ENCODE measurements at places on chromosomes 2 and 18. TPM values are rescaled to one million over a fixed set of nuclear protein-coding genes. Genes with fewer than 3 reads are reported as not detected.

DNA sequence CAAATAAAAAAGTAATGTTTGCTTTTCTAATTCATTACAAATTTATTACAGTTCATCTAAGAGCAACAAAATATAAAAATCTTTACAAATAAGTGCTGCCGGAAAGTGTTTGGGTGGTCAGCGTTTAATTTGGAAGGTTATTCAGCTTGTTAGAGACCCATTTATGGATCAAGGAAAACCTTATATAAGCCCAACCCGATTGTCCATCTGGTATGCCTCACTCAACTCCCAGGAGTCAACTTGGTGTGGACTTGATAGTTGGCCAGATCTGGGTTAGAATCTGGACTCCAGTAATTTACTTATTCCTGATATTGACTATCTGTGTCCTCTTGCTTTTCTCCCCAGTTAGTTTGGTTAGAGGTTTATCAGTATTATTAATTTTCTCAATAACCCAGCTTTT, 106.2 kb downstream of the KCTD1 start:
- DNase-seq: peak; percentile 24

The UGT1A7 gene
- not detected for polyA plus RNA-seq

GRCh38 chr2:241437179-241437578, 71.2 kb downstream of the STK25 start:
- no peak for DNase-seq

The KCNE4 gene
- polyA plus RNA-seq: 5.3 TPM

The TMEM169 gene
- 0.90 TPM for polyA plus RNA-seq

- no peak for DNase-seq
These were observed 999.8 kb upstream of the GYPC start for GRCh38 chr2:125656190-125656589.

DNA sequence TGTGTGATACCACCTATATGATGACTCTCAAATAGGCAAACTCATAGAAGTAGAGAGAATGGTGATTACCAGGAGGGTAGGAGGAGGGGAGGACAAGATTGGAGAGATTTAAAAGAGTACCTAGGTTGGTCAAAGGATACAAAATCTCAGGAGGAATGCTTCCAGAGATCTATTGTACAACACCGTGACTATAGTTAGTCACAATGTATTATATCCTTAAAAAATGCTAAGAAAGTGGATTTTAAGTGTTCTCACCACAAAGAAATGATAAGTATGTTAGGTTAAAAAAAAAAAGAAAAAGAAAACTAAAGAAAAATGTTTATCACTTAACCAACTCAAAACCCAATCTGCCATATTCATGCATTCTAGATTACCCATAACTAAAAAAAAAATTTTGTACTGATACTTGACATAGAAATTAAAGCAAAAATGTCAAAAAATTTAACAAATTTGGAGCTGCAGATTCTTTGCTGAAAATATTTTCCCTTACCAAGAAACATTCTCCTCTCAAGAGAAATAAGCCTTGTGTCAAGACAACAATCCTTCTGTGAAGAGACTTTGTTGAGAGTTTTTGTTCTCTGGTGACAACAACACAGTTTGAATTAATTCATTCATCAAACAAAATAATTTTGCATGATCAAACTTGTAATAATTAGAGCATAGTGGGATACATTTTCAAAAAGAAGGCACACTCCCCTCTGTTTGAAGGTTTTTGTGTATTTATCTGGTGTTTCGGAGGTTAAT, 213.1 kb downstream of the DNER start:
- no peak for DNase-seq

The VWC2L gene
- not detected for polyA plus RNA-seq

DNA sequence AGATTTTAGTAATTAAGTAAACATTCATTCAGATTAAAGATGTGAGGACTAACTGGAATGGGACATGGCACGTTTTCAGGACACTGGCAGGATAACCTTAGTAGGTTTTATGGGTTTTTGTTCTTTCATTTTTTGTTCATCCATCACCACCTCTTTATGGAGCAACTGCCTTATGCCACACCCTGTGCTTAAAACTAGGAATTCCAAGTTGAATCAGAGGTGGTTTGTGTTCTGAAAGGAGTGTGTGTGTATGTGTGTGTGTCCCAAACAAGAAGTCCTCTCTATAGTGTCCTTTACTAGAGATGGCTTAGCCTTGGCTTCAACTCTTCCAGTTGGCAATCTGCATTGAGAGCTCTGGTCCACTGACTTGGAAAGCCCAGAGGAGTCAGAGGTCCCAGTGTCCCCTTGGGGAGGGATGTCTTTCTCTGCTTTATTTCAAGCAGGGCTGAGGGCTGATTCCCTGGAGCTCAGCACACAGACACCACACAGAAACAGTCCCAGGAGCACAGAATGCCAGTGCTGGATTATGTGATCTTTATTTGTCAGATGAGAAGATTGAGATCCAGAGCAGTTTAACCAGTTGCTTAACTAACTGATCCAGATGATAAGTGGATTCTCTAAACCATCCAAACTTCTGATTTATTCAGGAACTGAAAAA, 25.2 kb downstream of the RHOB start:
- no peak for DNase-seq

GRCh38 chr2:146119586-146119985, 1599.7 kb upstream of the ZEB2 start:
- no peak for DNase-seq

The MEP1B gene
- 0.10 TPM for polyA plus RNA-seq

GRCh38 chr2:220499225-220499624, 871.8 kb downstream of the SLC4A3 start:
- DNase-seq: no peak

The CXCR1 gene
- polyA plus RNA-seq: 0.08 TPM

The SCYGR4 gene
- polyA plus RNA-seq: 0.12 TPM

- no peak for DNase-seq
These were observed 70.1 kb downstream of the NABP1 start for GRCh38 chr2:191748059-191748461.

DNA sequence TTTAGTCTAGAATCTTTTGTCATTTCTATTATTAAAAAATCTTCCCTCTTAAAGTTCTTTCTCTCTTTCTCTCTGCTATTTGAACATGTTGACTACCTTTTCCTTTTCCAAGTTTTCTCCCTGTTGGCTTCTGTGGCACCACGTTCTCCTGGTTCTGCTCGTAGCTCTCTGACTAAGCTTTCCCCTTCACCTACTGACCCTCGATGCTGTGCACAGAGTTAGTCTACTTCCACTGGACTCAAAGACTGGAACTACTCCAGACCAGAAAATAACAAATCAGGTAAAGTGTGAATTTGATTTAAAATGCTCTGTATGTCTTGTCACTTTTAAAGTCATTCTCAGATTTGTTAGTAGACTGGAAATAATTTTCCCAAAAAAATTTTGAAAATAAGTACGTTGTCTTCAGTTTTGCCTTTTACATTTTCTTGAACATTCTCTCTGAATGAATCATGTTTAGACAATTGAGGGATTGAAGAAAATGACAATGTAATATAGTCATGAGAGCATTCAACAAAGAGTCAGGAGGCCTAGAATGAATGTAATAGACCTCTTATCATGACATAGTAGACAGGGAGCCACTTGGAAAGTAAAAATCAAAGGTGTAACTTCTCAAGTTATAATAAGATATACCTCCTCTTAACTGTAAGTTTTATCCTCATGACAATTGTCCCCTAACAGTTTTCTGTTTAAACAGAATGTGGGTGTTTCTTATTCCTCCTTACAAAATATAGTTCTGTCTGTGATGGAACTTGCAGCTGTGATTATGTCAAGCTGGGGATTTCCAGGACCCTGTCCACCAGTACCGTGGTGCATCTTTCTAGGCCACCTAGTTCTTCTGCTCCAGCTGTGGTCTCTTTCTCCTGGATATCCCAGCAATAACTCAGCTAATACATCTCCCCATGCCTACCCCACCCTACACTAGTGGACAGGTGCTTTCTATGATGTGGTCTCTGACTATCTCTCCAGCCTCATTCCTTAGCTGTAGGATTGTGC, 25.5 kb downstream of the ITPRID2 start:
- no peak for DNase-seq

- DNase-seq: no peak
These were observed 676.1 kb upstream of the CELF4 start for GRCh38 chr18:38241736-38242135.

The GAREM1 gene
- 13.7 TPM for polyA plus RNA-seq

- DNase-seq: no peak
These were observed 152.9 kb downstream of the SMAD7 start for GRCh38 chr18:48797841-48798255.

DNA sequence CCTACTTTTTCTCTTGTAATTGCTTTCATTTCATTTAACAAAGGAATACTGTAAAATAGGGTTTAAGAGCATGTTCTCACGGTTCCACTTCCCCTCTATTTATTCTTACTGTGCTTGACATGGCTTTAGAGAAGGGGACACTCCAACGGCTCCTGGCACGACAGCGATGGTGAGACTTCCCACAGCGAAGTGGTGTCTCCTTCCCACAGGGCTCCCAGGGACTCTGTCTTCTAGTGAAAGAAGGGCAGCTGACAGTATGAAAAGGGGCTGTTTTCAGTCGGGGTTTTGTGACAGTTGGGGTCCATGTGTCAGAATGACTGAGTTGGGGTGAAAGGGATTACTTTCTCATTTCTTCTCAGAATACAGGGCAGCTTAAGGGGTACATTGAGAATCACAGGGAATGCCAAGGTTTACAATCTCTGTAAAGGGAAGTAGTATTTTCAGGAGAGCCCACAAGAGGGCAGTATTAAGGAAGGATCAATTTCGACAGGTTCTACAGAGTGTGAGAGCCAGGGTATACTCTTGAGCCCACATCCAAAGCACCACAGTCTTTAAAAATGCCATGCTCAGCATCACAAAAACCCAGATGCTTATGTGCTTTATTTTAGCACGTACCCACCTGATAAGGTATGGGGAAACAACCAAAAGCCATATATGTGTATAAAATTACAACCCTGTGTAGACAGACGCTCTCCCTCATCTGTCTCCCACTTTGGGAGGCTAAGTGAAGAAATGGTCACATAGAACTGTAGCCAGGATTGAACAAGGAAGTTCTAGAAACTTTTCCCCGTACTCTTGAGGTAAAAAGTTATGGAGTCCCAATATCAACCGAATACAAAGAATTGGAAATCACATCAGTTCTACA, 31.3 kb upstream of the RAPGEF4 start:
- DNase-seq: no peak

The FLACC1 gene
- polyA plus RNA-seq: 4.1 TPM

- no peak for DNase-seq
These were observed 119.1 kb upstream of the KLF7 start for GRCh38 chr2:207284556-207285472.

The CRYBA2 gene
- polyA plus RNA-seq: not detected

The AFF3 gene
- polyA plus RNA-seq: 19.1 TPM

The RBM44 gene
- 1.4 TPM for polyA plus RNA-seq

The DSG4 gene
- not detected for polyA plus RNA-seq

- no peak for DNase-seq
These were observed 43.2 kb upstream of the GLS start for GRCh38 chr2:190837420-190837819.

GRCh38 chr18:3967359-3968180, 487.5 kb downstream of the DLGAP1 start:
- DNase-seq: no peak

The CFAP65 gene
- polyA plus RNA-seq: 2.5 TPM

- DNase-seq: no peak
These were observed 35.4 kb downstream of the PDE1A start for GRCh38 chr2:182391443-182391842.

GRCh38 chr2:39523308-39524044, 86.4 kb upstream of the MAP4K3 start:
- no peak for DNase-seq

- no peak for DNase-seq
These were observed 784 bp downstream of the CRACDL start for GRCh38 chr2:98935111-98935770.

The TYMS gene
- 204 TPM for polyA plus RNA-seq

The ACTG2 gene
- 24.3 TPM for polyA plus RNA-seq

- DNase-seq: no peak
These were observed 235.0 kb downstream of the LOXHD1 start for GRCh38 chr18:46421973-46422551.

GRCh38 chr2:39059366-39059952, 61.4 kb downstream of the SOS1 start:
- DNase-seq: peak; percentile 29

DNA sequence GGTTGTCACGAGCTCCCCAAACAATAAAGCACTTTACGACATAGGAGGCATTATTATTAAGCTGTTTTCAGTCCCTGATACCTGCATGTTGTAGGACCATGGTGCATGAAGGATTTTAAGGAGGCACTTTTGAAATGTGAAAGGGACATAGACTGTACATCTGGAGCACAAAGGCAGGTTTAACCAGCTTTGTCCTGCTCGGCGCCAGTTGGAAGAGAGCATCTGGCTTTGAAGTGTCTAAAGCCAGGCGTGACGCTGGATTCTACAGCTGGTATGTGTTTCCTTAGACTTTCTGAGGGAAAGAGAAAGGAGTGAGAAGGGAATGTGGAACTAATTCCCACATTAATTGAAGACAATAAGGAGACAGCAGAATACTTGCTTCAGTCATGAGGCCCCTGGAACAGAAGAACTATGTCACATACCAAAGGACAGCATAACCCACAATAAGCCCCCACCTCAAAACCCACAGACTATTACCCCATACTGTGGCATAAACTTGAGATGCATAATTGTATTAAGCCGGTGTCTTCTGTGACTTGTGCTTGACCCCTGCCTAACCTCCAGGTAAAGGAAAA, 381.0 kb upstream of the MEX3C start:
- DNase-seq: no peak

- DNase-seq: no peak
These were observed 44.2 kb upstream of the HS6ST1 start for GRCh38 chr2:128362889-128363228.

The M1AP gene
- 0.48 TPM for polyA plus RNA-seq

The RNPEPL1 gene
- polyA plus RNA-seq: 28.4 TPM

DNA sequence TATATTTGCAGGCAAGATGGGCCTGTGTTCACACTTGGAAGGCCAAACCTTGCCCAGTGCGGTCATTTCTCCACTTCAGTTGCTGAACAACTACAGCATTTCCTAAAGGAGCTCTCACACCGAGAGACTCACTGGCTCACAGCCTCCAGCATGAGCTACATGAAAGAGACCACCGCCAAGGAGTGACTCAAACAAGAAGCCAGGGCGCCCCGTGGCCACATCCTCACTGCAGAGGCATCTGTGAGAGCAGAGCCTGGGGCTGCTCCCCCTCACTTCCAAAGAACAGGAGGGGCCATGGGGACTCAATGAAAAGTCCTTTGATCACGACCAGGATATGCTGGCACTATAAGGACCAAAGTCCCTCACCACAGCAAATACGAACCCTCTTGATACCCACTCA, 50.0 kb downstream of the TMEM163 start:
- peak; percentile 44 for DNase-seq

DNA sequence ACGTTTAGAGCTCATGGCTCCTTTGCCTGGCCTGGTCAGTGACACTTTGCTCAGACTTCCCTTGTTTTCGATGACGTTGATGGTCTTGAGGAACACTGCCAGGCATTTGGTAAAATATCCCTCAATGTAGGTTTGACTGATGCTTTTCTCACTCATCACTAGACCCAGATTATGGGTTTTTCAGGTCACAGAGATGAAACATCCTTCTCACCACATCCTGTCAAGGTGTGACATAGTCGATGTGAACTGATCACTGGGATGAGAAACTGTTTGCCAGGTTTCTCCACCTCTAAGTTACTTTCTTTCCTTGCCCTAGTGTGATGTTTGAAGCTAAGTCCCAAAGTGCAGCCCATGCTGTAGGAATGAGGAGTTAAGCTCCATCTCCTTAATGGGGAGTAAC, 81.5 kb downstream of the AFF3 start:
- no peak for DNase-seq

GRCh38 chr2:831622-832021, 119.0 kb upstream of the SNTG2 start:
- peak; percentile 24 for DNase-seq

The OSR1 gene
- 47.9 TPM for polyA plus RNA-seq
